ENCODE measurements at places on chromosomes 5 and 9.

DNA sequence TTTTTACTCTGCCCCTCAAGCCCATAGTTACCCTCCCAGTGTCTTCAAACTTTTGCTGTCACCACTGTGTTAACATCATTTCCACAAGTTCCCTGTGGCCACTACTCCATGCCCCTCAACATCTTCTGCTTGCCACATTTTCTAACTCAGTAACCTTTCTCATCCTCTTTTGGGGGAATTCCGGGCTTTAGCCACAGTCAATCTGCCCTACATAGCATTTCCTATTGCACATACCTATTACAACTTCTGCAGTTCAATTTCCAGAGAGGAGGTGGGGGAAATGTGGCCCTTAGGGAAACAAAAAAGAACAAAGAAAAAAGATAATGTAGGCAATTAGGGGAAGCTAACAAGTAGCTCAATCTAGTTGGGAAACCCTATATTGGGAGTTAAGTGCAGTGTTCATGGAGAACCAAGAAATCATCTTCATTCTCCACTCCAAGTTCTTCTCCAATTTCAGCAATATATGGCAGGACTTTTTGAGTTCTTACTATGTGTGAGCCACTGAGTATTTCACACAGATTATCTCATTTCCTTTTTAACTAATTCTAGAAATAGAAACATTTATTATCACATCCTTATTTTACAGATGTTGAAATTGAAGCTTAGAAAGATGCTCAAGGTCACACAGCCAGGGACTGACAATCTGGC, 40.2 kb upstream of the LPAR1 start:
- DNase-seq, result no peak

GRCh38 chr5:112703866-112704820, 33.5 kb upstream of the APC start:
- no peak for DNase-seq

DNA sequence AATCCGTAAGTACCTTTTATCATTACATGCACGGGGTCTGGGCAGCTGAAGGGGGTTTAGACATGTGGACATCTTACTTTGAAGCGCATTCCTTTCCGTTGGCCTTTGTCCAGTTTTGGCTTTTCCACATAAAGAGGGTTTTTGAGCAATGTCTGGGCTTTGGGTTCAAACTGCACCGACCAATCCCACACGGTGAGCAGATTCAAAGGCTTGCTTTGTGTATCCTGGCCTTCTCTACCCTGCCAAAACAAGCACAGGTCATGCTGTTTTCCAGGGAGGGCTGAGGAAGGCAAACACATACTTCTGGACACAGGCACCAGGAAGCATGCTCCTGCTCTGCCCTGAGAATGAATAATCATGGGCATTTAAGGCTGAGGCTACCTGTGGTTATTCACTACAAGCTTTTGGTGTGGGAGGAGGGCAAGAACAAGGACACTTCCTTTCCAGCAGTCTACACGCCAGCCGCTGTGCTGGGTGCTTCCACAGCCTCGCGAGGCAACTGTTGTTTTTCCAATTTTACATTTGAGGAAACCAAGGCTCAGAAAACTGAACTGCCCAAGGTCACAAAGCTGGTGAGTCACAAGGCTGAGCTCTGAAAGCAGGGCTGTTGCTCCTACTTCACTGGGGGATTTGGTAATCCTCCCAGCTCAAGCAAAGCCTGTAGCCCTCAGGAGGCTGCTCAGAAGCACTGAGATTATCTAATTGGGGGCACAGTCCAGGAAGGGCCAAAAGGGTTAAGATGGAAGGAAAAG, 59.8 kb upstream of the GOLPH3 start:
- DNase-seq, result no peak

DNA sequence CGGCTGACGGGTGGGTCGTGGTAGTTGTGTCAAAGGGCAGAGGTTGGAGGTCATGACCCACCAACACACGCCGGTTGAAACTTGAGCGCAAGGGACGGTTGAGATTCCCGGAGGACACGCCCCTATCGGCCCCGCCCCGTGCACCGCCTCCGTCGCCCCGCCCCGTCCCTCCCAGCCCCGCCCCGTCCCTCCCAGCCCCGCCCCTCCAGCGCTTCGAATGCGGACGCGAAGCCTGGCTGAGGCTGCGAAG, 226 bp upstream of the RANBP17 start:
- no peak for DNase-seq

DNA sequence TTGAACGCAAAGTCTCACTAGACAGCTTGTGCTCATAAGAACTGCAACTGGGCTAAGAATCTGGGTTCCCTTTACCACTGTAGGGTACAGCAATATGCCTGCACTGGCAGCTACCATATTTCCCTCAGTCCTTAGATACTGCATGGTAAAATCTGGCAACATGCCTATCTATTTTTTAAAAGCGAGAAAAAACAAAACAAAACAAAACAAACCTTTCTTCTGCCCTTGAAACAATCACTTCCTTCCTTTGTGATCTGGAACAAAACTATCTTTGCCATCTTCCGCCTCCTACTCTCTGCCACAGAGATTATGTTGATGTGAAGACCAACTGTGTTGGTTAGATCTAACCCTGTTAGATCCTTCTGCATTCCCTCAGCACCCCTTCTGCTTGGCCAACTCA, 242.9 kb downstream of the EBF1 start:
- DNase-seq, result no peak

- DNase-seq, result no peak
Measured at GRCh38 chr5:52996979-52997378, 7.8 kb downstream of the ITGA2 start.

- DNase-seq, result no peak
Measured at GRCh38 chr5:123868267-123868666, 356.3 kb downstream of the CSNK1G3 start.

DNA sequence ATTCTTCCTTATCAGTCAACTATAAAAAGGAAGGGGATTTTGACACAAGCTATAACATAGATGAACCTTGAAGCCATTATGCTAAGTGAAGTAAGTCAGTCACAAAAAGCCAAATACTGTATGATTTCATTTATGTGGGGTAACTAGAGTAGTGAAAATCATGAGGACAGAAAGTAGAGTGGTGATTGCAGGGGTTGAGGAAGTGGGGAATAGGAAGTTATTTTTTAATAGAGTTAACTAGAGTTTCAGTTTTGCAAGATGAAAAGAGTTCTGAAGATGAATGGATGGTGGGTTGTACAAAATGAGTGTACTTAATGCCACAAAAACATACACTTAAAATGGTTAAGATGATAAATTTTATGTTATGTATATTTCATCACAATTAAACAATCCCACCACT, 65.4 kb upstream of the FAM174A start:
- no peak for DNase-seq

- DNase-seq, result no peak
Measured at GRCh38 chr5:81336556-81336955, 35.2 kb downstream of the ZCCHC9 start.

DNA sequence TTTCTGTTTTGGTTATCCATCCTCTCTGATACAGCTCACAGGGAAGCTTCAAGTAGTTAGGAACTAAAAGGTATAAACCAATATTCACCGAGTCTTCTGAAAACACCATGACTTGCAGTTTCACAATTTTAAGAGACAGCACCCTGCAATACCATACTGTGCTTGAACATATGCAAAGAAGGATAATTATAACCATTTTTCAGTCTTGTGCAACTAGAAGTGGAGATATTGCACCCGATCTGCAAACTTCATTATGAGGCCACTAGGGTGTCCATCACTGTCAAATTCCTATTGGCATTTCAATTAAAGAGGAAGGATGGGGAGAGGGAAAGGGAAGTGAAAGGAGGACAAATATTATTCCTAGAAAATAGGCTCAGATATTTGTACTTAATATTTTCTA, 32.4 kb upstream of the CEP120 start:
- DNase-seq, result no peak

- DNase-seq, result no peak
Measured at GRCh38 chr5:170518277-170518676, 14.5 kb downstream of the KCNIP1 start.

GRCh38 chr5:29794141-29794787, 1399.2 kb upstream of the CDH6 start:
- no peak for DNase-seq

DNA sequence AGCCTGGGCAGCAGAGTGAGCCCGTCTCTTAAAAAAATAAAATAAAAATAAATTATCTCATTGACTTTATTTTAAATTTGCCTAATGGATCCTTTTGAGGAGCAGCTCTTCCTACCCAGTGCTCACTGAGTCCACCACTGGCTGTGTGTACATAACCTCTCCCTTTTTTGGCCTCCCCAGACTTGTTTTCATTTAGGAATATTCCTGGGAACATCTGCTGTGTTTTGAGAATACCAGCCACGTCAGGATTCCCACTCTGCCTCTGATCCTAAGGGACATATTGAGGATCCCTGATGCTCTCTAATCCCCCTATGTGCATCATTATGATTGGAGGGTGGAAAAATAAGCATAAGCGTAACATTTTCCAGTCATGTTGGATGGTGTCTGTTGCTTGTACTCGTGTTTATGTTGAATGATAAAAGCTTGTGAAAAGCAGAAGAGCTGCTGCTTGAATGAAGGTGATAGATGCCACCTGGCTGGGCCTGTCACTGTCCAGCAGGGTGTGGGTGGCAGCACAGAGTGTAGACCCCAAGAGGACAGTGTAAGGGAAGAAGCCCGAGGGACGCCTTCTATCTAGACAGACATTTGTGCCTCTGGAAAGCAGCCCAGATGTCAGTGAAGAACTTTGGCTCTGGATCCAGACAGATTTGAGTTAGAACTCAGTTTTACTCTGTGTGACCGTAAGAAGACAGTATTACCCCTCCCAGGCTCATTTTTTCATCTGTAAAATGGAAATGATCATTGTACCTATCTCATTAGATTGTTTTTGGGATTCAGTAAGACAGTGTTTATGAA, 15.4 kb downstream of the KCNN2 start:
- no peak for DNase-seq

DNA sequence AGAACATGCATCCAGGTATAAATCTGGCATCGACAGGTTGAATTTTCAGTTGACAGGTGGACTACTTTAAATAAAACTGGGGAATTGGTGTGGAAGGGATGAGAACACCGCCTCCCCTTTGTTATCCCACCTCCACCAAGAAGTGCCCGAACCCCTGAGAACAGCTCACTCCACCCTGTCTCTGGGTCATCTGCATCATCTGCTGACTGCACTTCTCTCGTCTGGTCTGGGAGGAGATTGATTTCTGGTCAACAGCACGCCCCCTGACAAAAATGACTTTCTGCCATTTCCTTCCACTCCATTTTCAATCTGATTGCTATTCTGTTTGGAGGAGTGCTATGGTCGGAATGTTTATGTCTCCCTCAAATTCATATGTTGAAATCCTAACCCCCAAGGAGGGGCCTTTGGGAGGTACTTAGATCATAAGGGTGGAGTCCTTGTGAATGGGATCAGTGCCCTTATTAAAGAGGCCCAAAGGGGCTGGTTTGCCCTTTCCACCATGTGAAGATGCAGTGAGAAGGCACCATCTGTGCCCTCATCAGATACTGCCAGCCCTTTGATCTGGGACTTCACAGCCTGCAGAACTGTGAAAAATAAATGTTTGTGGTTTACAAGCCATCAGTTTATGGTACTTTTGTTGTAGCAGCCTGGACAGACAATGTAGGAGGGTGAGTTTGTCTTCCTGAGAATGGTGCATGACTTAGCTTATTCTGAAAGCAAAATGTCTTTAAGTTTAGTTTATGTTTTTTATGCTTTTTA, 145.7 kb downstream of the EGFLAM start:
- no peak for DNase-seq

GRCh38 chr9:133934482-133935232, 57.5 kb downstream of the VAV2 start:
- no peak for DNase-seq

GRCh38 chr9:32234451-32234850, 150.0 kb upstream of the ACO1 start:
- DNase-seq, result no peak

- DNase-seq, result no peak
Measured at GRCh38 chr9:35666549-35666948, 1.6 kb upstream of the ARHGEF39 start.

- no peak for DNase-seq
Measured at GRCh38 chr5:72383726-72384125, 63.6 kb downstream of the PTCD2 start.

GRCh38 chr5:148457183-148457620, 73.4 kb downstream of the FBXO38 start:
- DNase-seq, result peak; percentile 56

DNA sequence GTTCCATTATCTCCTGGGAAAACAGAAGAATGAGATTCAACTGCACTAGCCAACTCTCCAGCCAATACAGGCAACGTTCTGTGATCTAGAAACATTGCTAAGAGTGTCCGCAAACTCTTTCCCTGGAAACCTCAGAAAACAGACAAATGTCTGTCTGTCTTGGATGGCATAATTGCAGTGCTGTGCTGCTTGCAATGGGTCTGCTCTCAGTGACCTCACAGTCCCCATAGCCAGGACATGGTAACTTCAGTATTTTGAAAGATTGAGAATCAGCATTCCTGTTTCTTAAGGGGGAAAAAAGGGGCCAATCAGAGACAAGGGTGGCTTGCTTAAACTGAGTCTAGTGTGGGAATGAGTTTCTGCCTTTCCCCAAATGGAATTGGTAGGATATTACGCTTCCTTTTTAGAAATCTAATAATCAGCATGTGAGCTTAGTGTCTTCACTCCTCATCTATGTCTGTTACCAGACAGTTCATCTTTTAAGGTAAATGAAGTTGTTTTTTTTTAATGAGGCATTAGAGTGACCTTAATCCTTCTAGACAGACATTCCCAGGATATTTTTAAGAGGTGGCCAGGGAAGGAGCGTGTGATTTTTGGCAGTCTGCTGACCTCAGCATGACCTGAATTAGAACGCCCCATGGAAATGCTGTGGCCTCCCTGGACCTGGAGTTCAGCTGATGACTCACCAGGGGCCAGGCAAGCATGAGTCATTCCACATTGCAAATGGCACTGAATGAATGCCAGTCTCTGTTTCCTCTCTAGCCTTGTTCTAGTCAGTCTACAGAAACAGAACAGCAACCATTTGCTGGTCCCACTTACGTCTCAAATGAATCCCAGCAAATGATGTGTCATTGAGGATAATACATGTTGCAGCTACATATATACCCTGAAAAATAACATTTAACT, 210.2 kb upstream of the ACTBL2 start:
- DNase-seq, result peak; percentile 56

DNA sequence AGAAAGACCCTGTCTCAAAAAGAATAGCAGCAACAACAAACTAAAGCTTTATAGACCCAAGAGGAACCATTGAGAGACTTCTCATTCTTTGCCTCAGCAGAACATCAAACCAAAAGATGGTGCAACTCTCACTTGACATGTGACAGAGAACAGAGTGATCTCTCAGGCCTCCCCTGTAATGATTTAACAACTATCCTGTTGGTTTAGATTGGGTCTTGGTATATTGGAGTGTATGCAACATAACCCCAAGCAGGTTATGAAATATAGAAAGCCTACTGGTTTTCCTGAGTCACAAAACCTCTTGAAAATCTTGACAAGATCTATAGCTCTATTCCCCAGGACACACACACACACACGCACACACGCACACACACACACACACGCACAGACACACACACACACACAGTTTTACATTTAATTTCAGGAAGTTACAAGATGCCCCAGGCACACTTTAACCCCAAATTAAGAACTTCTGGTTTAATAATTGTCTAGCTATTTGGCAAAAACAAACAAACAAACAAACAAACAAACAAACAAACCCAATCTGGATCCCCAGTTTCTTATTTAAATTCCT, 6.5 kb upstream of the FGF1 start:
- no peak for DNase-seq

GRCh38 chr5:17230808-17231525, 13.5 kb downstream of the BASP1 start:
- no peak for DNase-seq

- peak; percentile 96 for DNase-seq
Measured at GRCh38 chr9:128635266-128636023, 21.2 kb downstream of the DYNC2I2 start.
